ENCODE measurements at places on chromosomes 5 and 9. TPM values are rescaled to one million over a fixed set of nuclear protein-coding genes. Genes with fewer than 3 reads are reported as not detected.

Gene TNPO1
- total RNA-seq = 412 TPM

Gene SEC61B
- 94.7 TPM for total RNA-seq

Gene SCGB3A2
- not detected for total RNA-seq

Gene POU5F2
- total RNA-seq = 1.3 TPM

Gene JAKMIP2
- 3.2 TPM for total RNA-seq

Gene PNPLA7
- 0.64 TPM for total RNA-seq

Gene HAPLN1
- 0.43 TPM for total RNA-seq

Gene TTC33
- 18.6 TPM for total RNA-seq

Gene UGT3A2
- total RNA-seq = not detected

Gene SRD5A1
- 7.1 TPM for total RNA-seq

Gene QRFP
- not detected for total RNA-seq
